ENCODE measurements at places on chromosomes 4 and X. TPM values are rescaled to one million over a fixed set of nuclear protein-coding genes. Genes with fewer than 3 reads are reported as not detected.

DNA sequence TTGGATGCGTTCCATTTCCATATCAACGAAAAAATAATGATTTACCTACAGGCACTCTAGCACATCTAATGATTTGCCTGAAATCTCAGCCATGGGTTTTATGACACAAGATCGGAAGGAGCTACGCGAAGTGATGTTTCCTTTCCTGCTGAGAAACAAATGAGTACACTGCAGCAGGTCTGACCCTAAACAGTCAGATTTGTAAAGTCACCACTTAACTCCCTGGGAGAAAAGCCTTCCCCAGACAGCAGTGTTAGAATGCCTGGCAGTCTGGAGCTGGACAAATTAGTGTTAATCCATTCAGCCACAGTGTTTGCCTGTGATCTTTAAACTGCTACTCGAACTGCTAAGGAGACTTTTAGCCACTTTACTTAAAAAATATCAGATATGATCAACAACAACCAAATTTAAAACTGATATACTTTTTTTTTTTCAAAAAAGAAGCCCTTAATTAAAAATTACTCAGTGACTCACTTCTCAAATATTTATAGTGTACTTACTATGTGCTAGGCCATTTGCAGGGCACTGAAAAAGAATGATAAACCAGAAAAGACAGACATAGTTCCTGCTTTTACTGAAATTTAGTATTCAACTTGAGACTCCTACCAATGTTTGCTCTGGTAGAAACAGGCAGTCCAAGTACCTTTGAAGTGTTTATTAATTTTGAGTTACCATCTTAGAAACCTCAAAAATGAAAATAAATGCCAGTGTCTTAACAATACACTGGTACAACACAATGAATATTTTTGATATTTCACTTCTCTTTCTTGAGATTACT lies 104.5 kb downstream of the SHISA3 start:
- H3K27ac ChIP-seq: no peak overlapping the region
- DNase-seq: no peak
- H3K27me3 ChIP-seq: no peaks in the 10 kb centered on the region

DNA sequence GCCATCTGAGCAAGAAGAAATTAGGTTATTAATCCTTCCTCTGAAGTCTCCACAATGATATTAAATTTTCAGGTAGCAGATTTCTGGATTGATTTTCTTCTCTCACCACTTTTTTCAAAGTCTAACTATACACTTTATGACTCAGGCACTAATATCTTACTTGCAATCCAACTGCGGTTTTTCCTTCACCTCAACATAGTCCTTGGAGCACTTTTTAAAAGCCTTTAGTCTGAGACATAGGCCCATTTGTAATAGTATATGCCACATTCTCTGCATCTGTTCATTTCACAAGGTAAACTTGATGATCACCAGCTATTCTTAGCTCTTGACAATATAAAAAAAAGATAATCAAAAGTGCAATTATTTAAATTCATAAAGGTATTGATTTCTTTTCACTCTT lies 55.9 kb upstream of the EDNRA start:
- no peak for DNase-seq
- H3K4me1 ChIP-seq: no peaks in the 10 kb centered on the region
- no peak overlapping the region for H3K27ac ChIP-seq
- no peaks in the 10 kb centered on the region for H3K27me3 ChIP-seq
- no peak overlapping the region for H3K4me3 ChIP-seq
- H3K36me3 ChIP-seq: no peaks in the 10 kb centered on the region

DNA sequence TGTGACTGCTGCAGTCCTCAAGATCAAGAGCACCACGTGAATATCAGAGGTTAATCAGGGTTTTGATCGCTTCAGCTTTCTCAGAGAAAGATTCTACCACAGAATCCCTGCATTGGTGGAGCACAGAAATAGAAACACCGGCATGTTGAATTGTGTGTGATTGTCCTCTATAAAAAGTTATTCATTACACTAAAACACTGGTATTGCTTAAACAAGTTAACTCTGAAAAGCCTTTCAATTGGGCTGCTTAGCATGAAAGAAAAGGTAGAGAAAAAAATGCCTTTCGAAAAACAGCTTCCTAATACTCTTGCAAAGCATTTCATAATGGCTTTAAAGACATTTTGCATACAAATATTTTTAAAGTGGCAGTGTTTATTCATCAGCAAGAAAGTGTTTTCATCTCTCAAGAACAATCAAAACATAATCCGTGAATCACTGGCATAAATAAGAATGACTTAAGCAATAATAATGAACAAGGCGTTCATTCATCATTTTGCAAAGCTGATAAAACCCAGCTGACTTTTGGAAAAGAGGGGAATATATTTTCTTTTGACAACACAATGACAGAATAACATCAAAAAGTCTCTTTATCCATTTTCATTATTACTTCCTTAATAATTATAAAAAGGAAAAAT lies 61.1 kb downstream of the HELT start:
- no peaks in the 10 kb centered on the region for H3K4me1 ChIP-seq
- H3K27ac ChIP-seq: no peak overlapping the region
- DNase-seq: no peak
- no peaks in the 10 kb centered on the region for H3K36me3 ChIP-seq
- H3K4me3 ChIP-seq: no peak overlapping the region
- peaks cover 35% of the 10 kb centered on the region for H3K27me3 ChIP-seq

- peak overlapping the region; percentile 77 for H3K4me3 ChIP-seq
- peaks cover 10% of the 10 kb centered on the region for H3K4me1 ChIP-seq
- H3K27me3 ChIP-seq: no peaks in the 10 kb centered on the region
- peak overlapping the region; percentile 94 for H3K27ac ChIP-seq
Measured at GRCh38 chr4:40055863-40056715, 561 bp upstream of the N4BP2 start.

Gene SSR4
- total RNA-seq: 225 TPM

- DNase-seq: no peak
- no peaks in the 10 kb centered on the region for H3K27me3 ChIP-seq
- no peaks in the 10 kb centered on the region for H3K36me3 ChIP-seq
- H3K27ac ChIP-seq: no peak overlapping the region
Measured at GRCh38 chr4:184101711-184102110, 116.0 kb downstream of the ENPP6 start.

DNA sequence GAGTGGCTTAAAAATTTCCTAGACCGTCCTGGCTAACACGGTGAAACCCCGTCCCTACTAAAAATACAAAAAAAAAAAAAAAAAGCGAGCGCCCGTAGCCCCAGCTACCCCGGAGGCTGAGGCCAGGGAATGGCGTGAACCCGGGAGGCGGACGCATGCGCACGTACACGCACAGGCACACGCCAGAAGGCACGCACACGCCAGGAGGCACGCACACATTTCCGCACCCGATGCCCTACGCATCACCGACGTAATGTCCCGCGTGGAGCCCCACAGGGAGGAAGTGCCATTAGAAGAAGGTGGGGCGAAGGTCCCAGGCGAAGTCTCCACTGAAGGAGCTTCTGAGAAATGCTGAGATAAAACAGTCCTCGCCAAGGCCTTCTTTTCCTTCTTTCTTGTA lies 41.4 kb downstream of the NLGN4X start:
- no peaks in the 10 kb centered on the region for H3K27me3 ChIP-seq
- no peaks in the 10 kb centered on the region for H3K36me3 ChIP-seq
- H3K27ac ChIP-seq: no peak overlapping the region
- DNase-seq: no peak

DNA sequence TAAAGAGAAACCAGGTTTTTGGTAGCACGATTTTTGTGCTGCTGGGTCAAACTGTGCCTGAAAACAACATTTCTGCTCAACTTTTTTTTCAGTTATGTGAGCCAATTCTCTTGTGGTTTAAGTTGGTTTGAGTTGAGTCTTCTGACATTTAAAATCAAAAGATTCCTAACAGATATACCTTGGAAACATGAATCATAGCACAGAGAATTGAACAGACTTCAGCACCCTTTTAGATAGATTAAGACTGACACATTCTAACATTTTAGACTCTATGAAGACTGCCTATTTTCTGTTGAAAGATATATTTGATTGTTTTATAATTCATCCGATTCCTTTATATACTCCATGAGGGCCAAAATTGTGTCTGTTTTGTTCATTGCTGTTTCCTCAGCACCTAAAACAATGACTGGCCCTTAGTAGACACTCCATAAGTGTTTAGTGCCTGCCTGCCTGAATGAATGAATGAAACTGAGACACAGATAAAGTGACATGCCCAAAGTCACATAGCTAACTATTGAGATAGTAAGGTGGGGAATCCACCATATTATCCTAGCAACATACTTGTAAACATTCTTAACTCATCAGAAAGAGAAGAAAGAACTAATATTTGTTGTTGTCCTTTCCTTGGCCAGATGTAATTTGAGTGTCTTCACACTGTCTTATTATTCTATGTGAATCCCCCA lies 624.0 kb downstream of the MID1IP1 start:
- no peaks in the 10 kb centered on the region for H3K36me3 ChIP-seq
- H3K27me3 ChIP-seq: no peaks in the 10 kb centered on the region
- H3K4me1 ChIP-seq: peaks cover 29% of the 10 kb centered on the region
- H3K27ac ChIP-seq: no peak overlapping the region

All from SJSA1 (cell line).